ENCODE measurements at places on chromosomes 1 and 21.

GRCh38 chr1:54851936-54852524 lies 35.0 kb downstream of the DHCR24 start:
- DNase-seq: no peak

- peak; percentile 4 for DNase-seq
Measured at GRCh38 chr21:45248893-45249381, 38.8 kb downstream of the POFUT2 start.

GRCh38 chr1:54919367-54920359 lies 32.7 kb upstream of the DHCR24 start:
- DNase-seq: no peak

- DNase-seq: no peak
Measured at GRCh38 chr1:60041783-60042182, 31.8 kb downstream of the C1orf87 start.

- DNase-seq: no peak
Measured at GRCh38 chr1:22494144-22494543, 42.5 kb downstream of the ZBTB40 start.

- DNase-seq: peak; percentile 5
Measured at GRCh38 chr1:209583408-209583807, at the start of gene CAMK1G. CAMK1G (plus strand) TSS chr1:209583714; CDS start chr1:209594984, 11,270 bp downstream.

DNA sequence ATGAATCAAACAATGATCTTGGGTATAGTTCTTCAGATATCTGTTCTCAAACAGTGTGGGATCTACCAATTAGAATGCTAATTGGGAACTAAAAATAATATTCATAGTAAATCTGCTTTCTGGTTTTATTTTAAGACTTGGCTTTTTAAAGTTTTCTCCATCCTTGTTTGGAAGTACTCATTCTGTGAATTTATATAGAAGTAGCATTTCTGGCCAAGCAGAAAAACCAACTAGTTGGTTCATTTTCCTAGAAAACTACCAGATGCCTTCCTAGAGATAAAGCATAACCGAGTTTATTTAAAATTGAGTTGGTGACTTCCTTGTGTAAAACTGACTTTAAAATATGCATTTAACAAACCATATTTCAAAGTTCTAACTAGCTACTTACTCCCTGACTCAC lies 48.8 kb downstream of the DNM3 start:
- DNase-seq: no peak

DNA sequence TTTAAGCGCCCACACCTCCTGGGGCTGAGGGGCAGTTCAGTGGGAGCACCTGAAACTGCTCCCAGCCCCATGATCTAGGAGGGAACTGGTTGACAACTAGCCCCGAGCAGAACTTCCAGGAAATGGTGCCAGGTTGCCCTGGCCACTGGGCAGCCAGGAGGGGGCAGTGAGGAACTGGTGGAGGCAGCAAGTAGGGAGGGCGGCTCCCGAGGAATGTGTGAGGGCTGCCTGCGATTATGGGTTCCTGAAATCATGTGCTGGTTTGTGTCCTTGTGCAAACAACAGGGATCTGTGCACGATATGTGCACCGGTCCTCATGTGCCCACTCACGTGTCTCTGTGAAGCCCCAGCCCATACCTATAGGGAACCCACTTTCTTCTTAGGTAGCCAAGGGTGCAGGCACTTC lies 9.9 kb downstream of the GPR3 start:
- DNase-seq: peak; percentile 45

GRCh38 chr21:36247316-36248010 lies 72.5 kb upstream of the MORC3 start:
- DNase-seq: no peak

DNA sequence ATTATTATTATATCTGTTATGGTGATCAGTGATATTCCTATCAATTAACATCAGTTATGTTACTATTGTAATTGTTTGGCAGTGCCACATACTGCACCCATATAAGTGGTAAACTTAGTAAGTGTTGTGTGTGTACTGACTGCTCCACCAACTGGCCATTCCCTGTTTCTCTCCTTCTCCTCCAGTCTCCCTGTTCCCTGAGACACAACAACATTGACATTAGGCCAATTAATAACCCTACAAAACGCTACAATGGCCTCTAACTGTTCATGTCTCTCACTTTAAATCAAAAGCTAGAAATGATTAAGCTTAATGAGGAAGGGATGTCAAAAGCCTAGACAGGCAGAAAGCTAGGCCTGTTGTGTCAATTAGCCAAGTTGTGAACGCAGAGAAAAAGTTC lies 6.6 kb upstream of the THRAP3 start:
- DNase-seq: peak; percentile 71

- no peak for DNase-seq
Measured at GRCh38 chr1:205972491-205973168, 29.4 kb upstream of the SLC26A9 start.

DNA sequence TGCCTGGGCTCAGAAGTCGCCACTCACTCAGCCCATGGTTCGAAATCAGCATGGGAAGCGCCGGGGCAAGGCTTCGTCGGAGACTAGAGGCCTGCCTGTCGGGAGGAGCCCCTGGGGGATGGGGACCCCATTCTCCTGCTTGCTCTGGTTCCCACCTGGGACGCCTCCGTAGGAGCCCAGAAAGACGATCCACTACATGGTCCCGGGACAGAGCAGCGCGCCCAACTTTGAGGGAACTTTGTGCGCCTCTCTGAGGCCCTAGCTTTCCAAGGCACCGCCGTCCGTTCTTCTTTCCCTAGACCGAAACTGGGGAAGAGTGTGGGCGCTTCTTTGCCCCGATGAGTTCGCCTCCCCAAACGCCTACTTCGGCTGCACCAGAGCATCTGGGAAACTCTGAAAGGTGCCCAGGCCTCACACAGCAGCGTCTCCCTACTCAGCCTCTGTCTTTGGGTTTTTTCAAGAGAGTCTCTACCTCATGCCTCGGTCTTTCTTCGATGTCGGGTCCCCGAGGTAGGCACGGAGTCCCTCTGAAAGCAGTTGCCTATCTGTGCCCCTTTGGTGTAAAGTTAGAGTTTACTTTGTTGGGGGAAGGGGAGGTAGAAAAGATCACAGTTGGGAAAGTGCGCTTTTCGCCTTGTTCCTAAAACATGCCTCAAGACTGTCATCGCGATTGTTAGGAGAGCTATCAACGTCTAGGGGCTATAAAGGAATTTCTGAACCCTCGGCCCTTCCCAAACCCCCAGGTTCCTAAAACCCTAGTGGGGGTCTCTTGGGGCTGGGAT lies 14.0 kb downstream of the NR5A2 start:
- DNase-seq: no peak

GRCh38 chr1:183733715-183734114 lies 71.2 kb upstream of the RGL1 start:
- no peak for DNase-seq

DNA sequence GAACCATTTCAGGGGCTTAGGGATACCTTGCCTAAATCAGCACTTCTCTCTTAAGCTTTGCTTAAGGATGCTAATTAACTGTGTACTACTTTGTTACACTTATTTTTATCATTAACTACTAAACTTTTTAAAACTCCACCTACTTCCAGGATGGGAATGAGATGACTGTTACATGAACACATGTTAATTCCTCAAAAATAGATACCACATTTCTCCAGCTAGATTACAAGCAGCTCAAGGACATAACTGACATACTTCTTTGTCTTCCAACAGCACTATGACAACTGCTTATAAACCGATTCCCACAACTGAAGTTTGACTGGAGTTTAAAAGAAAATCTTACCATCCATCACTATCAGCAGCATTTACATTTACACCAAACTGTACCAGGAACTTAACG lies 53.7 kb downstream of the TP53BP2 start:
- no peak for DNase-seq

GRCh38 chr1:33050221-33051076 lies 13.8 kb upstream of the AK2 start:
- DNase-seq: no peak

DNA sequence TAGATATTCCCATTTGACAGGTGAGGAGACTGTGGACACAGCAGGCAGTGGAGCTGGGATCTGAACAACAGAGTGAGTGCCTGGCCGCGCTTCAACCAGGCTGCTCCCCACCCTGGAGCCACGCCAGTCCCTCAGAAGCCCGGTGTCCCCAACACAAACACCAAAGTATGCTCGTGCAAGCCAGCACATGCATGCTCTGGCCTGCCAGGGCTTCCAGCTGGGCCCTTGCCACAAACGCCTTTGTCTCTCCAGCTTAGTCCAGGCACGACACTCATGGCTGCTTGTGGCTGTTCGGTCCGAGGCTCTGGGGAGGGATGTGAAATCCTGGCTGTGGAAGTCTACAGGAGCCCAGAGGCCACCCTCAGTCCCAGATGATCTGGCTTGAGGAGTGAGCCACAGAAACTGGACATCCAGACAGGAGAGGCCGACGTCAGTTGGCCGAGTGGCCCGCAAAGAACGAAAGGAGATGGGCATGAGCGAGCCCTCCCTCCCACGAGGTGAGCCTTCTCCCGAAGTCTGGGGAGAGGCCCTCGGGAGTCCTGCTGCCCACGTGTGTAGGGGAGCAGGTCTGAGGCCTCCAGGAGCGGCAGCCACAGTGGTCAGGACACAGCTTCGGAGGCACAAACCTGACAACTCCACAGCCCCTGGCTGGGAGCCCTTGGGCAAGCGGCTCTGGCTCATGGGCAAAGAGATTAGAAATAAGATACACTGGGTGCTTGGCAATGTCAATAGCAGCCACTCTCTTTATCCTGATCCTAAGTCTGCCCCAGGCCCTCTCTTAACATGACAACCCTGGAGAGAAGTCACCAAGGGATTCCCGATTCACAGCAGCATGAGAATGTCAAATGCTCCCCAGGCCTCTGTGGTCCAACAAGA lies 117.1 kb upstream of the IFFO2 start:
- peak; percentile 9 for DNase-seq

- DNase-seq: no peak
Measured at GRCh38 chr1:184509105-184509504, 122.3 kb downstream of the C1orf21 start.

GRCh38 chr1:61951731-61952580 lies 209.7 kb downstream of the PATJ start:
- DNase-seq: no peak

DNA sequence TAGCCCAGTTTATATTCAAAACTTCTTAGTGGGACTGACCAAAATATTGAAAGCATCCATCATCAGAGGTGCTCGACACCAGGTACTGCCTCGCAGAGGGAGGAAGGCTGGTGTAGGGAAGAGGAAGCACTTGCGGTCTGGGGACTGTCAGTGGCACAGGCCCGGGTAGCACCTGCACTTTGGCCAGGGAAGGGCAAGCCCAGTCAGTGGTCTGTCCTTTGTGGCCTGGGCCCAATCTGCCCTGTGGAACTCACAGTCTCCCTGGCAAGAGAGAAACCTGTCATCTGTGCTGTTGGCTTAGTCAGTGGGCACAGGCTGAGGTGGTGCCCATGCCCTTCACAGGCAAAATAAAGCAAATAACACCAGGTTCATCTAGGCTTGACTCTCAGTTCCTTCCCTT lies 77.4 kb downstream of the SYT6 start:
- DNase-seq: no peak

DNA sequence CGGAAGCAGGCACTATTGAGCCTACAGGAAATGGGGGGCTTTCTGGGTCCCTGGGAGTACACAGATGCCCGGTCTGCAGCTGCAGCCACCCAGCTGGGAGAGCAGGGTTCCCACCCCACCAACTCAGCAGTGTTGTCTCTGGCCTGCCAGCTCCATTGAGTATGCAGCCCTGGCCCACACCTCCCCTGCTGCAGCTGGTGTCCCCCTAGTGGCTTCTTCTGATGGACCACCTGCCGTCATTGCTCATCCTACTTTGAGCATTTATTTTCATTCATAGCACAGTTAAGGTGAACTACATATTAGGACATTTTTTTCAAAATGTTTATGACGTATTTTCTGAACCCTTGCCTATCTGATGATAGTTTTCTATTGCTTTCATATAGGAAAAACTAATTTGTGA lies 189.8 kb upstream of the LYPLAL1 start:
- DNase-seq: no peak

DNA sequence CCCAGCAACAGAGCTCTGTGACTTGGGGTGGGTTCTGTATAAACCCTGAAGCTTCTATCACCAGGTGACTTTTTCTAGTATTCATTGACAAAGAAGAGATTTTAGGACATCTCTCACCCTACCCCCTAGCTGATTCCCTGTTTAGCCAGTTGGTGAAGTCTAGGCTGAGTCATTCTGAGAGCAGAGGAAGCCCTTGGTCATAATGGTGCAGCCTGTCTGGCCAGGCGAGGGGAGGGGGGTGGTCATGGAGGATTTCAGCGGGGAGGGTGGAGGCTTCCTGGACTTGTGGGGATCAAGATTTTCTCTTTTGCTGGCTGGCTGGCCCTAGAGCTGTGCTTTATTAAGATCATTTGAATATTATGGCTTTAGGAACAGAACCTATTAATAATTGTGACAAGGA lies 262.6 kb downstream of the CAMTA1 start:
- DNase-seq: no peak

- no peak for DNase-seq
Measured at GRCh38 chr1:1542766-1543705, 2.6 kb upstream of the TMEM240 start.

- no peak for DNase-seq
Measured at GRCh38 chr1:110488161-110488560, 30.8 kb downstream of the KCNA10 start.
